GM23338 (cell line): ENCODE measurements at places on chromosomes 6 and 20. TPM values are rescaled to one million over a fixed set of nuclear protein-coding genes. Genes with fewer than 3 reads are reported as not detected.

HS3ST5 gene
- 2.8 and 2.9 TPM in 2 replicates for polyA plus RNA-seq

RIMS4 gene
- 2.9 and 3.5 TPM in 2 replicates for polyA plus RNA-seq

CCN6 gene
- polyA plus RNA-seq, result 0.65 and 0.73 TPM in 2 replicates

OTOR gene
- polyA plus RNA-seq, result not detected in 2 replicates

HLA-DRB1 gene
- polyA plus RNA-seq, result 1.5 and 2.7 TPM in 2 replicates

EYA4 gene
- 0.05 TPM in 2 replicates for polyA plus RNA-seq

RAET1L gene
- not detected in 2 replicates for polyA plus RNA-seq

TREM2 gene
- polyA plus RNA-seq, result not detected in 2 replicates

CCN2 gene
- 113 and 128 TPM in 2 replicates for polyA plus RNA-seq

HLA-DOA gene
- polyA plus RNA-seq, result 4.8 TPM in 2 replicates

NKX2-2 gene
- polyA plus RNA-seq, result not detected in 2 replicates
